ENCODE measurements at places on chromosomes 12 and 14.
A peak's percentile ranks its signal among the peaks of the same experiment; 100 is the strongest.

DNA sequence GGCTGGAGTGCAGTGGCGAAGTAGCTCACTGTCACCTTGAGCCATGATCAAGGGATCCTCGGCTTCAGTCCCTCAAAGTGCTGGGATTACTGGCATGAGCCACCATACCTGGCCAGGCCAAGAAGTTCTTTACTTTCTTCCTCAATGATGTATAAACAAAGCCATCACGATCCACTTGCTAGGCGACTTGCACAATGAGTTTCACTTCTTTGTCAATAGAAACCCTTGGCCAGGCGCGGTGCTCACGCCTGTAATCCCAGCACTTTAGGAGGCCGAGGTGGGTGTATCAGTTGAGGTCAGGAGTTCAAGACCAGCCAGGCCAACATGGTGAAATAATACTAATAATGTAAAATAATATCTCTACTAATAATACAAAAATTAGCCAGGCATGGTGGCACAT is 14.4 kb upstream of the SPSB2 start:
- DNase-seq, result no peak

- DNase-seq, result no peak
Observed at GRCh38 chr12:21683115-21683514, 25.5 kb upstream of the LDHB start.

GRCh38 chr14:87656315-87656714 is 336.7 kb downstream of the GALC start:
- no peak for DNase-seq

- no peak for DNase-seq
Observed at GRCh38 chr14:95516554-95517181, at the start of gene SYNE3. SYNE3 (minus strand) TSS chr14:95516650; CDS start chr14:95475821, 40,829 bp downstream.

DNA sequence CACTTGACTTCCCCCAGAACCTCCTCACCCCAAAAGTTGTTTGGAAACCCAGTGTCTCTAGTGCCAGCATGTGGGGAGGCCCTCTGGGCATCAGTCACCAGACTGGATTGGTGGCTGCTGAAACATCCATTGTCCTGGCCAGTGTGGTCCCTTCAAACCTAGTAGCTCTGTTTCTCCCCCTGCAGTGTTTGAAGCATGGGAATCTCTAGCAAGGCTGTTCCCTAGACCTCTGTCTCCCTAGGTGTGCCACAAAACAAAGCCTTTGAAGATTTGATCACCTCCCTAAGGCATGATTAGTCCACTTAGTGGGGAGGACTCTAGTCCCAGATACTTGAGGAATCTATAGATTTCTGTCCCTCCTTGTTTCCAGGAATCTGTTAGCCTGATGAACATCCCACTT is 60.3 kb downstream of the ARF6 start:
- no peak for DNase-seq

GRCh38 chr14:75522983-75523318 is 682 bp downstream of the BATF start:
- DNase-seq, result no peak

DNA sequence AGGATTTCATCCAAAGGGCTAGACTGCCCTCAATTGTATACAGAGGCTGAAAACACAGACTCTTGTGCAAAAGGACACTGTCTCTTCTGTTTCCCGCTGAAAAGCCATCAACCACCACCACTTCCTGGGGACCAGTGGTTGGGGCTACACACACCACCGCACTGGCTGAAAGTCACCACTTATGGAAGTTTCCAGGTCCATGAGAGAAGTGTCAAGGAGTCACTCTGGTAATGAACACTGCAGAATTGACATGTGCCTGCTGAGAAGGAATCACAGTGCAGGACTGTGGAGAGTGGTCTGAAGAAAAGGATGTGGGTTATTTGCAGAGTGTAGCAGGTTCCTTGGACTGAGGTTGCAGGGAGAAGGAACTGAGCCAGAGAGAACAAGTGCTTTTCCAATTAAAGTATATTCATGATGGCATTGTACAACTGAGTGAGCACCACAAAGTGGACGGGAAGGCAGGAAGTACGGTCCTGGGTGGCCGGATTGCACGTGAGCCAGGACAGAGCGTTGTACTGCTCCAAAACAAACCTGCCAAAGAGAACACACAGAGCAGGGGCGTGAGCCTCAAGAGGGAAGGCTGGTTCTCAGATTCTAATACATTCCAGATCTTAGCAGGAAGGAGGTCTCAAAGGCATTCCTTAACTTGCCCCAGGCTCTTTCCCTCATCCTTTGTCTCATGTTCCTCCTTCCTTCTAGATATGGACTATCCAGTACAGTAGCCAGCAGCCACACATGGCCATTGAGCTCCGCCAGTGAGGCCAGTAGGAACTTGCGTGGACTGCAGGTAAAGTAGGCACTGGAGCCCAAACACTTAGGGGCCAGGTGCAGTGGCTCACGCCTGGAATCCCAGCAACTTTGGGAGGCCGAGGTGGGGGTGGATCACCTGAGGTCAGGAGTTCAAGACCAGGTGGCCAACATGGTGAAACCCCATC is 316.4 kb downstream of the MED13L start:
- DNase-seq, result no peak

DNA sequence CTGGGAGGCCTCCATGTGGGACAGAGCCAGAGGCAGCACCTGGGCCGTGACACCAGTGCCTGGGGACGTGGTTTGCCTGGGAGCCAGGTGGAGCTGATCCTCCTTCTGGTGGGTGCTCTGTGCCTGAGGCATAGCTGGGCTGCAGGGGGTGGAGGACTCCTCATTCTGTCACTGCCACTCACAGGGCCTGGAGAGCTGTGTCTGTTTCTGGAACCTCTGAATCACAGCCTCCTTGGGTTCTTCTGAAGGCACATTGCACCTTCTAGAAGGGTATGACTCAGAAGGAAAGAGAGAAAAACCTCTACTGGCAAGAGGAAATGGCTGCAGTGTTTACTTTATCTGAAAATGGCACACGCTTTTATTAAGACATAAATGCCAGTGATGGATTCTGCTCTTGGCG is 659.8 kb downstream of the VRK1 start:
- no peak for DNase-seq

- DNase-seq, result no peak
Observed at GRCh38 chr12:1534748-1535147, 59.6 kb downstream of the FBXL14 start.

DNA sequence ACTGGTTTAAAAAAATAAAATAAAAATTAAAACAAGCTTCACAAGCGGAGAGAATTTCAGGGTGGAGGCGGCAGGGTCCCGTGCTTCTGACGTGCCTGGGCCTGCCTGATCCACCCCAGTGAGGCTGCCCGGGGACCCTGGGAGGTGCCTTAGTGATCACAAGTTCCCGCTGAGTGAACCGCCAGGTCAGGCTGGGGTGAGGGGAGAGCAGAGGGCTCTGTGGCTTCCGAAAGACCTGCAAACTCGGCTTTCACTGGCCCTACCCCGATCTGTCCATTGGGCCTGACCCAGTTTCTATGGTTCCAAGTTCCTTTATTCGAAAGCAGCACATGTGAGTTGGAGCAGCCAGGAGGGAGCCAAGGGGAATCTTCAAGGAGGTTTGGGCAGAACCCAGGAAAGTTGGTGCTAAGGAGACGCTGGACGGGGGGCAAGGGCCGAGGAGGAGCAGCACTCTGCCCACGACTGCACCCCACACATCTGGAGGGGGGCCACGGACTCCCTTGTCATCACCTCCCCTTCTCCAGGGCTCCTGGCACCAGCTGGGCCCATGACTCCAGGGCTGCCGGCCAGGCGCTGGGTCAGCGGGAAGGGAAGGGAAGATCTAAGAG is 12.9 kb downstream of the MMP14 start:
- no peak for DNase-seq

GRCh38 chr12:21823581-21823980 is 49.1 kb upstream of the KCNJ8 start:
- DNase-seq, result no peak

- no peak for DNase-seq
Observed at GRCh38 chr12:49696723-49697122, 10.5 kb downstream of the FMNL3 start.

DNA sequence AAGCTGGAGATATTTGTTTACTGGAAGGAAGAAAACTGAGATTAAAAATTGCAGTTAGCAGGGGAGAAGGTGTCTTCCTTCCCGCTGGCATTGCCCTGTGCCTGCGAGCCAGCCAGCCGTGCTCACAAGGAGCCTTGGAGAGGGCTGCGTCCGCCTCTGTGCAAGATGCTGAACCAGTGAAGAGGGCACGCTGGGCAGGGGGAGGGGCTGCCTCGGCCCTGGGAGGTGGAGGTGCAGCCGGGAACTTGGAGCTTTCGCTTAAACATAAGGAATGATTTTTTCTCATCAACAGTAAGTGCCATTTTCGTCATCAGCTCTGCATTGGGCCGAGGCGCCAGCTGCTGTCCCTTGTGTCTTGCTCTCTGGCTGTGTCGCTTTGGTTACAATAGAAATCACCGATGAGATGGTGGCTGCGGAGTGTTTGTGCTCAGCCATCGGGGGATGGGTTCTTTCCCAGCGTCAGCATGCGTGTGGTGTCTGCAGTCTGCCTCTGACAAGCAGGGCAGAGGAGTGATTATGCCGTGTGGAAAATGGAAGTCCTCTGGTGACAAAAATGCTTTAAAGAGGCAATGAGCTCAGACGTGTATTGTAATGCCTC is 97.3 kb downstream of the ESR2 start:
- DNase-seq, result no peak

- no peak for DNase-seq
Observed at GRCh38 chr12:121713257-121713777, 765 bp downstream of the TMEM120B start.

DNA sequence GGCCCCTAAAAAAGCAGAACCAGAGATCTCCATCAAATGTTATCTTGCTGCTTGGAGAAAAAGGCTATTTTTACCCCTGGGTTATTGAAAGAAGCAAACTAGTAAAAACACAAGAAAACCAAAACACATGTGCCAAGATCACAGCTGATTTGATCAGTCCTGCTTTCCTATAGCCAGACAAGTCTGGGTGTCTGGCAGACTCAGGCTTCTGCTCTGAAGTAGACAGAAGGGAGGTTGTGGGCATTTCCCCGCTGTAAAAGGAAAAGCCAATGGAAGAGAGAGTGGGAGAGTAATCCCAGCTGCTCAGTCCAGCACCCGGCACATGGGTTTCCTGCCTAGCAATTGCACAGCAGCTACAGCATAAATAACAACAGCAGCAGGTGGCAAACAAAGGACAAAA is 177.9 kb downstream of the PHLDA1 start:
- no peak for DNase-seq

GRCh38 chr12:60194678-60195077 is 598.8 kb downstream of the SLC16A7 start:
- no peak for DNase-seq

DNA sequence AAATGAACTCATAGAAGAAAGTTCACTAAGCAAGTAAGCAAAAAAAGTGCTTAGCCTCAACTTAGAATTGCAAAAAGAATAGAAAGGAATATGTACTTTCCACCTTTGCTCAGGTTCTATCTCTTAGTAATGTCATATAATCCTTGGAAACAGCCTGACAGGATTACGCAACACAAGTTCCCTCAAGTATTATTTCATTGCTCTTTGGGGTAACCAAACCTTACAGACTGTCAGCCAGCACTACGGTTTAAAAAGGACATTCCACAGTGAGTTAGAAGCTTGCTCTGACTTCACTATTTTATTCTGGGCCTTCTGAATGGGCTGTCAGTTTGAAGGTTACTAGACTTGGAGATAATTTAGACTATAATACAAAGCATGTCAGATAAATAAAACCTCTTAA is 264.0 kb downstream of the ATXN7L3B start:
- DNase-seq, result no peak

GRCh38 chr12:72203764-72204335 is 68.3 kb upstream of the TRHDE start:
- DNase-seq, result no peak

- DNase-seq, result no peak
Observed at GRCh38 chr14:37792124-37792523, 196.7 kb downstream of the TTC6 start.

DNA sequence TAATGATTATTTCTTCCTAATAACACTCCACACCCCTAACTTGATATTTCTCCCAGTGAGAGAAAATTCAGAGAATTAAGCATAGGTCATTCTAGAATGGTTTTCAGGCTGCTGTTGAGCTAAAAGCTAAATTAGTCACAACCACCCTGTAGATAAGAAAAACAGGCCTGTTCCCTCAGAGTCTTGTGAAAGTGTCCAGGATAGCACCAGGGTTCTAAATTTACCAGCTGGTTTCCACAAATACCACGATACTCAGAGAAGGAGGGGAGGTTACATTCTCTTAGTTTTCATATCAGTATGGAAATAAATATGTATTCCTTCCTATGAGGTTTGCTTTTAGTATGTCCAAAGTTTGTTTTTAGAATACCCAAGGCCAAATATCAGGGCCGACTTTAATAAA is 66.0 kb upstream of the YARS2 start:
- DNase-seq, result no peak

GRCh38 chr12:107477947-107478610 is 207.5 kb upstream of the PWP1 start:
- DNase-seq, result peak; percentile 13

DNA sequence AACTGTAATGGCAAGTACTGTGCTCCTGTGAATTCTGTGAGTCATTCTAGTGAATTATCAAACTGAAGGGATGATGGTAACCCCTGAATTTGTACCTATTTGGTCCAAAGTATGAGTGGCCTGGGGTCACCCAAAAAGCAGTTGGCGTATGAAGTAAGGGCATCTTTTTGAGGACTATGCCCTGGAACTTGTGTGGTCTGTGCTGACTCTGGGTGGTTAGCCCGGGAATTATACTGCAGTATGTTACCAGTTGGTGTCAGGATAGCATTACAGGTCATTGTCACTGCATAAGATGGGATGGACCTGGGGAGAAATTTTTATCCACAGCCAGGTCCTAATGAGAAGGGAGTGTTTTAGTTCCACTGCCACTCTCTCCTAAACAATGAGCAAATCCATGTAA is 174.7 kb downstream of the SSPN start:
- no peak for DNase-seq

GRCh38 chr12:68206446-68206845 is 19.2 kb downstream of the IL26 start:
- no peak for DNase-seq

GRCh38 chr14:71327691-71328090 is 420.4 kb downstream of the PCNX1 start:
- DNase-seq, result no peak

GRCh38 chr14:60905923-60906322 is 75.0 kb downstream of the TRMT5 start:
- DNase-seq, result no peak

DNA sequence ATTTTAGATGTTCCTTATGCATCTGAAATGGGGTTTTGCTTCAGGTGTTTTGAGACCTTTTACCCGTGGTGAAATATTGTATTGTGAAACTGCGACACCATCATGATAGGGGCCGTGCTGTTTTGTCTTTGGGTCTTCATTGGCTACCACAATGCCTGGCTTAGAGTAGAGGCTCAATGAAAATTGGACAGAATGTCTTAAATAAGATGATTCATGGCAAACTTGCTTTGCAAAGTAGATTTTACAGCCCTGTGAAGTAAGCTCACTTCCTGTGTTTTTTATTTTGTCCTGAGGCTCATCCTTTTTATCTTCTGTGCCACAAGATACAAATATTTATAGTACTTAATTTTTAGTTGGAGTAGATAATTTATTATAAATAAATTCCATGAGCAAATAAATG is 111.3 kb upstream of the FRMD6 start:
- no peak for DNase-seq

- no peak for DNase-seq
Observed at GRCh38 chr12:113666223-113666622, 194.6 kb upstream of the LHX5 start.

- no peak for DNase-seq
Observed at GRCh38 chr12:71456990-71457389, 17.4 kb downstream of the LGR5 start.

- no peak for DNase-seq
Observed at GRCh38 chr12:113858841-113859386, 107.2 kb downstream of the RBM19 start.
